ENCODE measurements at places on chromosomes 7 and 10. TPM values are rescaled to one million over a fixed set of nuclear protein-coding genes. Genes with fewer than 3 reads are reported as not detected.

Gene RBP4
- 6.8 TPM for total RNA-seq

Gene SYCE1
- total RNA-seq = not detected

Gene KCTD7
- 6.1 TPM for total RNA-seq

Gene CALCR
- total RNA-seq = not detected

Gene SPAM1
- total RNA-seq = not detected

Gene MMD2
- not detected for total RNA-seq

Gene SPDYE2
- not detected for total RNA-seq

- no peak for DNase-seq
Observed at GRCh38 chr10:93456480-93456879, 25.7 kb downstream of the MYOF start.

- no peak for DNase-seq
Observed at GRCh38 chr7:89160107-89160506, 364.6 kb upstream of the TEX47 start.

GRCh38 chr7:149723795-149724495, 49.4 kb downstream of the ZNF467 start:
- DNase-seq = no peak

DNA sequence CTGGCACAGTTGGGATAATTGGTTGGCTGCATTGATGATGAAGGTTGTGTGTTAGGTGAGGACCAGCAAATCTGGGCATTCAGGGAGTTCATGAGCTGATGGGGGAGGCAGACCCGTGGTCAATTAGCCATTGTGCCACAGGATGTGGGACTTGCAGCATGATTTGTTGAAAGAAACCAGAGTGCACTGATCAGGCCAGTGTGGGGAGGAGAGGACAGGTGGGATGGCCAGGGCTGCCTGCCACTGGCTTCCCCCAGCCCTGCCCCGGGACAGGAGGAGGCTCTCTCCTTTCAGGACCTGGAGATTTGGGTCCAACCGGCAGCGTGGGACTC, 4.3 kb downstream of the CLIP2 start:
- no peak for DNase-seq

DNA sequence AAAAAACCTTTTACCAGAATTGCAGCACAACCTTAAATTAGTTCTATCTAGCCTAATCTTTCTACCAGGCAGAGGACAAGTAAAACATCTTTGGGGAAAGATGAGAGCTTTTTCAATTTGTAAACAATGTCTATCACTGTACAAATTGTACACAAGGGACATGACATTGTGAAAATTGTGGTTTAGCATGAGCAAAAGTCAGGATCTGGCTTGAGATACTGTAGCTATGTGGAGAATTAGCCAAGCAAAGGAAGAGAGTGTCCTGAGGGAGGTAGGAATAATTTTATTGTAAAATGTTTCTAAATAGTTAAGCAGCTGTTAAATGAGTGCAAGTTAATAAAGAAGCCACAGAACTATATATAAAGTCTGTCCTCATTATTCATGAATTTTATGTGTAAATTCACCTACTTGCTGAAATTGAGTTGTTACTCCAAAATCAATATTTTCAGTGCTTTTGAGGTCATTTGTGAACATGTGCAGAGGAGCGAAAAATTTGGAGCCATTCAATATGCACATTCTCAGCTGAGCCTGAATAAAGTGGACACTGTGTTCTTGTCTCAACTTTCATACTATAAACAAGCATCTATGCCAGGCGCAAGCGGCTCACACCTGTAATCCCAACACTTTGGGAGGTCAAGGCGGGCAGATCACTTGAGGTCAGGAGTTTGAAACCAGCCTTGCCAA, 42.8 kb upstream of the POM121L12 start:
- DNase-seq = no peak

DNA sequence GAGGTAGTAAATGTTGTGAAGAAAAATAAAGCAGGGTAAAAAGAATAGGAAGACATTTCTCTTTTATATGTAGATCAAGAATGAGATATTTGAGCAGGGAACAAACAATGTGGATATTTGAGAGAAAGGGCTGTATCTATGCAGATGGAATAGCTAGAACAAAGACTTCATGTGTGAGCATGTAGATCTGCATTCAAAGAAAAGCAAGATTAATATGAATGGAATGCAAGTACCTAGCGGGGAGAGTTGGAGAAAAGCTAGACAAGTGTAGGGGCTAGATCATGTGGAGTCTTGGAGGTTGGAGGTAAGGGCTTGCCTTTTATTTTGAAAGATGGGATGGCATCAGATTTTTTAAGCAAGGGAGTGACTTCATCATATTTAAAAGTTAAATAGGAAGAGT, 27.1 kb downstream of the SHOC2 start:
- no peak for DNase-seq

DNA sequence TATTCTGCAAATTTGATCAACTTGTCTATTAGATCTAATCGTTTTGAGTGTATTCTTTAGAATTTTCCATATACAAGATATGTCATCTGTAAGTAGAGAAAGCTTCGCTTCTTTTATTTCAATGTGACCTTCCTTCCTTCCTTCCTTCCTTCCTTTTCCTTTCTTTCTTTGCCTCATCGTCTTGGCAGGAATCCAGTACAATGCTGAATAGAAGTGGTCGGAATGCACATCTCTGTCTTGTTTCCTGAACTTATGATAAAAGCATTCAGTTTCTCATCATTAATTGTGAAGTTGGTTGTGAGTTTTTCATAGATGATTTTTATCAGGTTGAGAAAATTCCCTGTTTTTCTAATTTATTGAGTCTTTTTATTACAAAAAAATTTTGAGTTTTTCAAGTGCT, 300.7 kb upstream of the ZNF32 start:
- DNase-seq = no peak

DNA sequence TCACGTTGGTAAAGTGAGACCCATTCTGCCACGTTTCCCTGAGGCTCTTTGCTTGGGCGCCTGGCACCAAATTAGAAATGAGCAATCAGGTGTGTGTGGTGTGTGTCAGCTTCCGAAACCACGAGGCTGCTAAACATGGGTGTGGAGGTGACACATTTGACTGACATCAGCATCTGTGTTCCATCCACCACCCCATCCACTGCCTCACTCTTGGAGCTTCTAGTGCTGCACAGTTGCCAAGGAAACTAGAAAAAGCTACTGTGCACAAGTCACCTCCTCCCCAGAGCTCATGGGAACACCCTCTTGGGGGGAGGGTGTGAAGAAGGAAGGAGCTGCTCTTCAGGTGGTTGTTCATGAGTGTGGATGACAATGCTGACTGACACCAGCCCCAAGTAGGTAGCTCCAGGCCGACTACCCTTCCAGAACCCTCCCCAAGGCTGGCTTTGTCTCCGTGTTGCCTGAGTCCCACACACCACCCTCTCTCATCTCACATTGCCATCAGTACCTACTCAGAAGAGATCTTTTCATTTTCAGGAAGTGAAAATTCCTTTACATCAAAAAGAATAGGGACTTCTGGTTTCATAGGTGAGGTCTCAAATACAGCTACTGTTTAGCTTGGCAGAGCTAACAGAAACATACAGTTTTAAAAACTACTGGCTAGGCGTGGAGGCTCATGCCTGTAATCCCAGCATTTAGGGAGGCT, 152.2 kb downstream of the TMEM178B start:
- DNase-seq = no peak

- no peak for DNase-seq
Observed at GRCh38 chr10:22704942-22705341, 9.4 kb downstream of the PIP4K2A start.

GRCh38 chr10:72069751-72070526, 18.4 kb downstream of the SPOCK2 start:
- no peak for DNase-seq

DNA sequence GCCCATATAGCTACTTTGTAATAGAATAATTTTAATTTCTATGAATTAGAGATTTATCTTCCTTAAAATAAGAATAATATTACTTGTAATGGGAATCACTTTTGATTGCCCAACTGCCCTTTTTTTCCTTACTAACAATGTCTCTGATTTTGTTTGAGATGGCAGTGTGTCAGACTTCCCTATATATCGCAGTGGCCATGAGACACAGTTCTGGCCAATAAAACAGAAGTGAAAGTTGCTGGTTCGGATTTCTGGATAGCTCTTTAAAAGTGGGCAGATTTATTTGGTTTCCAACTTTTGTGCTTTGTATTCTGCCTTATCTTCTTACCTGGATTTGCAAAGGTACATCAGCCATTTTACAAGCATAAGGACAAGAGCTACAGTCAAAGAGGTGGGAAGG, 170.2 kb downstream of the PPP1R17 start:
- no peak for DNase-seq

- no peak for DNase-seq
Observed at GRCh38 chr7:39172137-39172536, 194.4 kb downstream of the POU6F2 start.

DNA sequence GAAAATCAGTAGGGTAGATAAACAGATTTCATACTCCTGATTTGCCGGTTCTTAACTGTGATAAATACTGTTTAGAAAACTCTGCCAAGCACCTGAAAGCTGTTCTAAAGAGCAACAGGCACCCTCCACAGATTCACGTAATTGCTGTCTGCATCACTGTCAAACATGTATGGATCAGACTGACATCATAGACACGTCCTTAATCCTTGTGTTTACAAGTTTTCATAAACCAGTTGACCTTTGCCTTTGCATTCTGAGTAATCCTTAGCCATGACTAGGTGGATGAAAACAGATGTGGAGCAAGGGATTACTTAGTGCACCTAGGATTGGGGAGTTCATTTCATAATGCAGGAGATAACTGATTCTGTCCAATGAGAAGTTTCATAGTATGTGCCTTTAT, 41.6 kb downstream of the SLC39A12 start:
- DNase-seq = no peak

GRCh38 chr10:28381466-28381865, 78.6 kb upstream of the MPP7 start:
- DNase-seq = no peak

DNA sequence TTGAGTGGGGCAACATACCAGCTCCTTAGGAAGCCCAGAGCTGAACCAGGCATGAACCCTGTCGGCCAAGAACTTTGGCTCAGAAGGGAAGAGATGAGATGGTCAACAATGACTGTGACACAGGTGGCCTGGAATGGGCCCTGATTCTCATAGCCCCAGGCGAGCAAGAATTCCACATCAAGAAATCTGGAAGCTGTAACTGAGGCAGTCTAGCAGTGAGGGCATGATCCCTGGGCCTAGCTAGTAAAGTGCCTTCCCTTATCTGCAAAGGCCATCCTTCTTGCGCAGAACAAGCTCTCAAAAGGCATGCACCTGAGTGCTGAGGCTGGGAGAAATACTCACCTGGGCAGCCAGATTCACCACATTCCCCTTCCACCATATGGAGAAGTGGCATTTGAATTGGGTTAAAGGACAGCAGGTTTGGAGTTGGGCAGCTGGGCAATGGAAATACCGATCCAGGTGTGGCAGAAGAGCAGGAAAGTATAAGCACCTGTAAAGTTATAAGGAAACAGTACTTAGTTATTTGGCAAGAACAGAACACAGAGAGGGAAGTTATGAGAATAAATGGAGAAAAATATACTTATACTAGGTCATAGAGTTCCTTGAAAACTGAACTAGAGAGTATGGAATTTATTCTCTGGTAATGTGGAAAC, 78.6 kb upstream of the CAPZA2 start:
- no peak for DNase-seq

DNA sequence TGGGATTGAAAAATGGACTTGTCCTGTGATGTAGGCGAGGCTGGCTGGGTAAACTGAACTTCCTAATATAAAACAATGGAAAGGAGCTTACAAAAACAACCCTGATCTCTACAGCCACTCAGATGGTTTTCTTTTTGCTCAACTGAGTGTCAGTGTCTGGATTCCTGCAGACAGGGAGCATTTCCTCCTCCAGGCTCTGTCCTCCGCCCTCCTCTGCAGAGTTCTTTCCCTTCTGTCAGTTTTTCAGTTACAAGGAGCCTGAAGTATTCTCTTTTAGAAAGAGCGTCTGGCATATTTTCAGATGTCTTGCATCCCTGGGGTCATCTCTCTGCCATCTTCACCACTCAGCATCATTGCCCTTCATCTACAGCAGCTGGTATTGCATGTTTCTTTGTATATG, 50.0 kb upstream of the PITRM1 start:
- DNase-seq = no peak

DNA sequence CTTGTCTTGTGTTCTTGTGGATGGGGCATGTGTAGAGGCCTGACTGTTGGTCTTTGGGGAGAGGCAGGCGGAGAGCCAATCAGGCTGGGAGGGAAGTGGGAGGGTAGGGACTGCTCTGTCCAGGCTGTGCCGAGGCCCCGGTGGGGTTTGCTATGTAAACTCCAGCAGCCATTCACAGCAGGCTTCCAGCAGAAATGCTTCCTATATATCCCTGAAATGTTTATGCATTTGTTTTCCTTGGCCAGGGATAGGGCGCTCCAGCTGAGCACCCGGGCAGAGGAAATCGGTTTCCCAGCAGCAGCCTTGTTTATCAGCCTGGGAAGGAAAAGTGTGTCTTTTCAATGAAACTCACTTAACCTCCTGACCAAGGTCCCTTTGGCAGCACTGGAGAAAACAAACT, 18.3 kb upstream of the AQP1 start:
- DNase-seq = no peak

DNA sequence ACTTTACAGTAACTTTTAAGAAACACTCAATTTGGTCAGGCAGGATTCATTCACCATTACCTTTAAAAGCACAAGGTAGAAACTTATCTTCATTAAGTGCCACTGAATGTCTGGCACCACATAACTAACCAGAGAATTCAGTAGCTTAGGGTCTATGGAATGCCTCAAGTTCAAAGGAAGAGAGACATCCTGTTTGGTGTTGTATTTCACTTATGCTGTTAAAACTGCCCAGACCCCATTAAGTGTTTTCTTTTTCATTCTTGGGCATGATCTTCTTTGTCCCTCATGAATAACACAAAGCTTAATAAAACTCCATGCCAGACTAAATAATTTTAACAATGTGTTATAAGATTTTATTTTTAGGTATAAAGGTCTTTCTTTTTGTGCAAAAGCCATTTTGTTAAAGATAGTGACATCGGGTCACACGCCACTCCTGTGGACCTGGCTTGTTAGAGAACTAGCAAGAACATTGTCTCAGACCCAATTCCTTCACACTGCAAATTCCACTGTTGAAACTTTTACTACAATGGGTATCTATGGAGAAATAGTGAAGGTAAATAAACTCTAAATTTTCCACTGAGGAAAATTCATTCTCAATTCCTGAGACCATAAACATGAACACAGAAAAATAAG, 221.0 kb downstream of the TWIST1 start:
- no peak for DNase-seq

DNA sequence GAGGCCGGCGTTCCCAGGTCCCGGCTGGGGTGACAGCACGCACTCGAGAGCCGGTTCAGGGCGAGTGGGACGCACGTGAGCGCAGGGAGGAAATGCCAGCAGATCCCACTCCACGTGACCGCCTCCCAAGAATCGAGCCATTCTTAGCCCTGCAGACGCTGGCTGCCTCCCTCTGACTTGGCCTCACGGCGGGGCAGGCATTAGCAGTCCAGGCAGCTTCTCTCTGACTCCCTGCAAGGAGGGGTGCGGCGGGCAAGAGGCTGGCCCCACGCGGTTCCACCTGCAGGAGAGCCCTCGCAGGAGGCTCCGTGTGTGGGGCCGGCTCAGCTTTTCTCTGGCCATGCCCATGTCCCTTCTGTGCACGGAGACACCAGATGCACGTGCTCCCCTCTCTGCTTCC, 10.1 kb downstream of the GPR146 start:
- DNase-seq = no peak

- DNase-seq = no peak
Observed at GRCh38 chr10:133274751-133275683, 1.7 kb downstream of the ADAM8 start.

- DNase-seq = no peak
Observed at GRCh38 chr7:71659622-71660021, 527.7 kb downstream of the GALNT17 start.
